T-helper 2 cell treated with Interferon-gamma antibody and Interleukin-4, amounts not matched to agents 5 μg/mL and 100 μg/mL, for 36 hours (primary cell): ENCODE measurements at places on chromosomes 4 and X.

DNA sequence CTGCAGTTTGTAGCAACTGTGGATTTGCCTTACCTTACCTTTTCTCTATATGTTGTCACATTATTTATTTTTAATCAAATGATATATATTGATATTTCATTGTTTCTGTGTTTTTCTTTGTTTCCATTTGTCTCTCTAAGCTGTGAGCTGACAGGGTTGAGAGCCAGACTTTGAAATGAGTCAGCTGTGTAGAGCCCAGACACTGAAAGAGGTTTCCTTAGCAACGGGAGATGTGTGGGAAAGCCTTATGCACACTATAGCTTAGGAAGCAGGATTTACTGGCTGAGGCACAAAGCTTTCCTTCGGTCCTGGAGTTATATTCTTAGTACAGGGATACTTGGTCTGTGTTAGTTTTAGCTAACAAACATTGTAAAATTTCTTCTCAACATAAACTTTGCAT is 192.2 kb downstream of the FGF13 start:
- DNase-seq: no peak

DNA sequence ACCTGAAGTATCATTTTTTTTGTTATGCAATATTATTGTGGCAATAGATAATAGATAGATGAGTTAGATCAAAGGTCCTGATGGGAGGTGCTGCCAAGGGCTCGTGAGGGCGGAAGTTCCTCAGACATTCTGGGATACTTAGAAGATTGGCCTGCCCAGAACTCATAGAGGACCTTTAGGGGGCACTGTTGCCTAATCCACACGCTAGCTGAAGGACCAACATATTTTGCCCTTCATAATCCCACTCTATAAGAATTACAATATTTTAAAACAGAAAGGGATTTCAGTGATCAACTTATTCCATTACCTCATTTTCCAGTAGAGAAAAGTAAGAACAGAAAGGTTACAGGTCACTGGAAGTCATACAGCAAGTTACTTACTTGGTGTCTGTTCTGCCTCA is 22.9 kb upstream of the COX7B2 start:
- DNase-seq: no peak

DNA sequence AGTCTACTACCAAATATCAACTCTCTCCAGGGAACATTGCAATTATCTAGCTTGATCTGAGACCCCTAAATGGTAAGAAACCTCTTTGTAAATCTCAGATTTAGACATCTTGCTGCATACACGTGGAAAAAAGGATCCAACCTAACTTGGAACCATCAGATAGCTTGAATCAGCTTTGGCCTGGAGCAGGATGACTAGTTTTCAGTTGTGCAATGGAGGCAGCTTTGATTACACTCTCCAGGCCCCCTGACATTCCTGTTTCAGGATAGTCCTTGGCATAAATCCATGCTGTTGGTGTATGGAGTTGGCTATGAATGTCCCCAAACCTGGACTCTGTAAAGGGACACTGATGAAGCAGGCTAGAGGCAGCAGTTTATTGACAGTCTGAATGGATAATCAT is 1061.9 kb upstream of the TENM3 start:
- no peak for DNase-seq

- no peak for DNase-seq
Observed at GRCh38 chr4:166972071-166972470, 262.2 kb downstream of the SPOCK3 start.

GRCh38 chr4:153929675-153930074 is 140.8 kb upstream of the SFRP2 start:
- no peak for DNase-seq
